ENCODE measurements at places on chromosomes 16 and 17.

- no peak for DNase-seq
These were observed 44.7 kb upstream of the ACSF3 start for GRCh38 chr16:89048871-89049422.

GRCh38 chr16:81487301-81487720 lies 42.7 kb downstream of the CMIP start:
- DNase-seq, result no peak

DNA sequence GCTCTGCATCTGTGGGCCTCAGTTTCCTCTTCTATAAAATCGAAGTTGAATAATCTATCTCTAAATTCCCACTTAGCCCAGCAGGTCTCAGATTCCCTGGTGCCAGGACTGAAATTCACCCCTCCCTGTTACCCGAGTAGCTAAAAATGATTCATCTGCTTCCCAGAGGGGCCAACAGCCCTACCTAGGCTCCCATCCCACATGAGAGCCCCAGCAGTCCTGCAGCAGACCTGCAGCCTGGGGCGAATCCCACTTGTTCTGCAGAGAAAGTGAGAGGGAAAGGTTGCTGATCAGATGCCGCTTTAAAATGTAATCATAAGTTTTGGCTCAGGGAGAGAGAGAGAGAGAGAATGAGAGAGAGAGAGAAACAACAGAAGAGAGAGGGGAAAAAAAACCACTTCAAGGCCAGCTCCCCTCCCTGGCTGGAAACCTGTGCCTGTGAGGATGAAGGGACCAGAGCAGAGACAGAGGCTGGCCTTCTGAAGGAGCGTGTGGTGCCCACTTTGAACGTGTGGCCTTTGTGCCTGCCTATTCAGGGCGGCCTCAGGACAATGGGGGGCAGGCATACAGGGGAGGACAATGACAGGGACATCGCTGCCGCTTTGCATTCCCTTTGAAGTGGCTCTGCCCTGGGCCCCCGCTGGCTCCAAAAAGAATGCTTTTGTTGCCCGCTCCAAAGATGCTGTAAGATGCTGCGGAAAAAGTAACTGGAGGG lies 85.2 kb upstream of the NKD1 start:
- DNase-seq, result no peak

DNA sequence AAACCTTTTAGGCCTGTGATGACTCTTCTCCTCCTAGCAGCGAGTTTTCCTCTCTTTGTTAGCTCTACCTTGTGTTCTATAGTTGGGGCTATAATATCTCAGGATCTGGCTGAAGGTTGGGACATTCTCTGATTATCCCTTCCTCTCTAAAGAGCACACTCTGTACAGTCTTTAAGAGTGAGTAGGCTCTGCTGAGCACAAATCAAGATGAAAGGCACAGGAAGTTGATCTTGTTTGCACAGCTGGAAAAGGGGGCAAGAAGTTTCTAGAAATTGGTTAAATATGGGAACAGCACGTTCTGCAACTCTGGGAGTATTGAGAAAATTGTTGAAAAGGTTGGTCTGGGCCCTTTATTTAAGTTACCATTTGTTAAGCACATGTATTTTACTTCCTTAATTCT lies 240.9 kb downstream of the CDH11 start:
- no peak for DNase-seq

Measured in HTR-8/SVneo (cell line).